ENCODE measurements at places on chromosomes 2 and 18.

GRCh38 chr2:239703834-239704233 is 303.0 kb upstream of the HDAC4 start:
- no peak for DNase-seq

- no peak for DNase-seq
These were observed 37.7 kb upstream of the GPR155 start for GRCh38 chr2:174524527-174524926.

DNA sequence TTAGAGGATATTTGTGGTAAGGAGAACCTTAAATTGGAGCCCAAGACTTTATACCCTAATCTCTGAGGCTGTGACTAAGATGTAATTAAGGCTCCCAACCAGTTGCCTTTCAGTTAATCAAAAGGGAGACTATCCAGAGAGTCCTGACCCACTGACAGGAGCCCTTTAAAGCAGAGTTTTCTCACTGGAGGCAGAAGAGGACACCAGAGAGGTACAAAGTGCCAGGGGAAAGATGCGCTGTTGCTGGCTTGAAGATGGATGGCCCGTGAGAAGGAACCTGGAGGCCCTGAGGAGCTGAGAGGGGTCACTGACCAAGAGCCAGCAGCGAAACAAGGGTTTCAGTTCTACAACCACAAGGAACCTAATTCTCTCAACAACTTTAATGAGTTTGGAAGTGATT is 137.3 kb downstream of the TMEM131 start:
- peak; percentile 32 for DNase-seq

DNA sequence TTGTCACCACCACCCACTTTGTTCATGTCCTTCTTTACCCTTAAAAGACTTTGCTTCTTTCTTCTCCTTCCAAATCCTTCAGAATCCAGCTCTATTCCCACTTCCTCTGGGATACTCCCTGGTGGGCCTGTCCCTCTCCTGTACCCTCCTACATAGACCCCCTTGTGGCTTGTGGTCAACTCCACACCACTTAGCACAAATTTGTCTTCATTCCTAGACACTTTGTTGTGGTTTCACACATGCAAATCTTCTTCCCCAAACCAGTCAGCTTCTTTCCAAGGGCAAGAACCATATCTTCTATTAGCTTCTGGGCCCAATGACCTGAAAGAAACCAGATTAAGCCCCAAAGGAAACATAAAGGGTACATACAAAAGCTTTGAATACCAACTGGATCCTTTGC is 342.4 kb downstream of the TNS1 start:
- DNase-seq, result no peak

- no peak for DNase-seq
These were observed 12.9 kb upstream of the SNORC start for GRCh38 chr2:232857158-232857563.

DNA sequence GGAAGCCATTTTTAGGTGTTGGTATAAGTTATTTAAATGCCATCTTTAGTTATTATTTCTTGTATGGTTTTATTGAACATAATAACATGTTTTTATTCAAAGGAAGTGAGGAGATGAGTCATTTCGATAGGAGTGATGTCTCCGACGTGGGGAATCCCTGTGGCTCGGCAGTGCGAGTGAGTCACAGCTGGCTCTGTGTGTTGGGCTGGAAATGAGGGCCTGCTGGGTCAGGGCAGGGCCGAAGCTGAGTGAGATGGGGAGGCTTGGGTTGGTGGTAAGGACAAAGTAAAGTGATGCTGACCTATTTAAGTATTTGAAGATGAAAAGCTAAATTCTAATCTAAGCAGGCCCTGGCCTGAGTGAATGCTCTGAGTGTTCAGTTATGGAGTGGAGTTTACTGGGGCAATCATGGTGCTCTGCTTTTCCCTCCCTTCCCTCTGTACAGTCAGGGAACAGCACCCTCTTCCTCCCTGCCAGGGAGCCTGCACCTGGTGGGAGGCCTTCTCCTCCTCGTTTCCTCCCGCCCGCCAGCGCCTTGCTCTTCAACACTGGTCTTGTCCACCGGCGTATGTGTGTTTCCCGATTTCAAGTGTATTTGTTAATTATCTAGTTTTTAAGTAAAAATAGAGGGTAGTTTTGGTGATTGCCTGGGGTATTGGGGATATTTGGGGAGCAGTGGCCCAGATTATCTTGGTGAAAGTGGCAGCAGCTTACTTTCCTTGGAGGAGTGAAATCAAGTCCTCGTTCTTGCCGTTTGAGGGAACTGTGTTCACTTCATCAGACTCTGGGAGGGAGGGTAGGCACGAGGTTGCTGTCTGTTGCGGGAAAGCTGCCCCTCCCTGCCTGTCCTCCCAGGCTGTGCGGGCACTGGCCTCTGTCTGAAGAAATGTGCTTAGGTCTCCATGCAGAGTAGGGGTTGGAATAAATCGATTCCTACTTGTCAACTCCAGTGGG is 157.0 kb downstream of the LDLRAD4 start:
- DNase-seq, result no peak

GRCh38 chr2:134307334-134307733 is 53.5 kb downstream of the MGAT5 start:
- no peak for DNase-seq

DNA sequence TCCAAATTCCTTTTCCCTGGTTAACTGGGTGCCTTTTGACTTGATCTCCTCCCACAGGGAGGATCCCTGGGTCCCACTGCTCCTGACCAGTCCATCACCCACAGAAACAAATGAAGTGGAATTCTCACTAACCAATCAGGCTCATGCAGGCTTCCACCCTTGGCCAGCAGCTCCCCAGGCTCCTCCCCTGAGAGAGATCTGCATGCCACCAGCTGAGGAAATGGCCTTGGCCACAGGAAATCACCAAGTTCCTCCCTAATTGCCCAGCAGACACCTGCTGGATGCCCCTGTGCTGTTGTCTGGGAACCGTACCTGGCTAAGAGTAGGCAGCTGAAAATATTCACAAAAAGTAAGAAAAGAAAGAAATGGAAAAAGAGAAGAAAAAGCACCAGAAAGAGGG is 207.4 kb downstream of the NCK2 start:
- DNase-seq, result no peak

DNA sequence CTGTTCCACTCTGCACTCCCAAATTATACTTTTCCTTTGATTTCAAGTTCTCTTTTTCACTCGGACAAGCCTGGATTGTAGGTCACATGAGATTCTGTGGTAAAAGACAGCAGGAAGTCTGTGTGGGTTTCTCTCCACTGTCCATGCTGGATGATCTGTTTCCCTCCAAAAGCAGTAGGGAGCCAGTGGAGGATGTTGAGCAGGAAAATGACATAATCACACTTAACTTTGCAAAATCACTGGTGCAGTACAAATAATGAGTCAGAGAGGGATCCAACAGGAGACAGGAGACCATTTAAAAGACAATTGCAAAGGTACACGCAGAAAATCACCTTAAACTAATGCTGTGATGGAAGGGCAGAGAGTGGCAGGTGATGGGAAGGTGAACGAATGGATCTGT is 301.3 kb downstream of the ZNF407 start:
- DNase-seq, result no peak

GRCh38 chr18:9905401-9905922 is 8.4 kb upstream of the VAPA start:
- no peak for DNase-seq

DNA sequence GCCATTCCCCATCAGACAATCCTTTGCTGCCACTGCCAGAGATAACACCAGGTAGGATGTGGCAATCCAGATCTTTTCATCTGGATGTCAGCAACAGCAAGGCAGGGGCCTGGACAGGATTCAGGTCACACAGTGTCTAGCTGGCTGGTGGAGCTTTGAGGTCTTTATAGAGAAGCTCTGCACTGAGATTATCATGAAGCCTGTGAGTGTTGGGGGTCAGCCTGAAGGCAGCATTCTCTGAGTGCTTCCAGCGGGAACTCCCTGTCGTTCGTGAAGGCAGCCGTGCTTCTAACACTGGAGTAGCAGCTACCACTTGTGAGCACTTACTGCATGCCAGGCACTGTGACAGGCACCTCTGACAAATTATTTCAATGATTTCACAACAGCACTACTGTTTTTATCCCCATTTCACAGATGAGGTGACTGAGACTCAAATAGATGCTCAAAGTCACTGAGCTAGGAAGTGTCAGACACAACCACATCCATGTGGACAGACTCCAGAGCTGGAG is 85.7 kb downstream of the SEMA4F start:
- DNase-seq, result no peak

GRCh38 chr2:156331572-156332283 is 793 bp downstream of the NR4A2 start:
- peak; percentile 55 for DNase-seq

GRCh38 chr2:10597956-10598355 is 91.8 kb downstream of the NOL10 start:
- DNase-seq, result no peak
